ENCODE measurements at places on chromosomes 11 and 22.

GRCh38 chr11:17887779-17888178 lies 125.1 kb downstream of the SERGEF start:
- DNase-seq: no peak

DNA sequence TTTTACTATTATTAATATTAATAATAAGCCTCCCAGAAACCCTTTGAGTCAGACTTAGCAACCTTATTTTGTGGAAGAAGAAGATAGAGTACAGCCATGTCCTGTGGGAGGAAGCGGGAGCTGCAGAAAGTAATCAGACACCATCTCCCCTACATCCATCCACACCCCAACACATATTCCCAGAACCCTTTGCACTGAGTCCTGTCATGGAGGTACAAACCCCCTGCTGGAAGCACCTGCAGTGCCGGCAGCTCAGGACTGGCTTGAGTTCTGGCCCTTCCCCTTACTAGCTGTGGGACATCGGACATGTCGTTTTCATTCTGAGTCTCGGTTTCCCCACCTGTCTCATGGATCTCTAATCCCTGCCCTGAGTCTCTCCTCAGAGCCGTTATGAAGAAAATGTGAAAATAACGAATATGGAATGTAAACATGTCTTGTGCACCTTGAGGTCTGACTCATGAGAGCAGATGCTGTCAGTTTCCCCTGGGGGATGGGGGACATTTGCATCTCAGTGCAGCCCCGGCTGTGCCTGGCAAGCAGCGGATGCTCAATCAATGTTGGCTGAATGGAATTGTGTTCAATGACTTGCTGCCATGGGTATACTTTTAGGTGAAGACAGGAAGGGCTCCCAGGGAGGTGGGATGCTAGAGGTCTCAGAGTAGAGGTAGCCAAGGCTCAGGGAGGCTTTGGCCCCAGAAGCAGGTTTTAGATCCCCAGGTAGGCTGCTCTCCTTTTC lies 45.4 kb downstream of the TP53I11 start:
- DNase-seq: no peak

DNA sequence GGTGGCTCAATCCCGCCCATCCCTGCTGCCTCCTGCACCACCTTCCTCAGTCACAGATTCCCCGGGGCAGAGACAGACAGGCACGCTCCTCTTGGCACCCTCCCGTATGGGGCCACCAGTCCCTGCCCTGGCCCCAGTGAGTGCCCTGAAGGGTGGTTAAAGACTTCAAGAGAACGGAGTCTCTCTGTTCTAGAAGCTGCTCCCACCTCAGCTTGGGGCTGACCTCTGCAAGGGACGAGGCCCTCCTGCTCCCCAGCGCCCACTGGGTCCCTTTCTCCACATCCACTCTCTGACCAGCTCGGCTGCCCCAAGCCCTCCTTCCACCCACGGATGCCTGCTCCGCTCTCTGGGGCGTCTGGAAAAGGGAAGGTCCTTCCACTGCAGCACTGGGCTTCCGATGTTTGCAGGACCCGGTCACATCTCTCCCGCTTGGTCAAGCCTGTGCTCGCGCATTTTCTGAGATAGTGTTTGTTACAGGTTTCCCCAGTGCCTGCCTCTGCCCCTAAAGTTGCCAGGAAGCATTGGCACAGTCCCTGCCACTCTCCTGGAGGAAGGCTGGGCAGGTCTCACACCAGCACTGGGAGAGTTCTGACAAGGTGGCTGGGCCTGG lies 1487.9 kb downstream of the TBC1D22A start:
- DNase-seq: no peak

GRCh38 chr11:68979931-68980775 lies 633 bp downstream of the MRGPRD start:
- no peak for DNase-seq

DNA sequence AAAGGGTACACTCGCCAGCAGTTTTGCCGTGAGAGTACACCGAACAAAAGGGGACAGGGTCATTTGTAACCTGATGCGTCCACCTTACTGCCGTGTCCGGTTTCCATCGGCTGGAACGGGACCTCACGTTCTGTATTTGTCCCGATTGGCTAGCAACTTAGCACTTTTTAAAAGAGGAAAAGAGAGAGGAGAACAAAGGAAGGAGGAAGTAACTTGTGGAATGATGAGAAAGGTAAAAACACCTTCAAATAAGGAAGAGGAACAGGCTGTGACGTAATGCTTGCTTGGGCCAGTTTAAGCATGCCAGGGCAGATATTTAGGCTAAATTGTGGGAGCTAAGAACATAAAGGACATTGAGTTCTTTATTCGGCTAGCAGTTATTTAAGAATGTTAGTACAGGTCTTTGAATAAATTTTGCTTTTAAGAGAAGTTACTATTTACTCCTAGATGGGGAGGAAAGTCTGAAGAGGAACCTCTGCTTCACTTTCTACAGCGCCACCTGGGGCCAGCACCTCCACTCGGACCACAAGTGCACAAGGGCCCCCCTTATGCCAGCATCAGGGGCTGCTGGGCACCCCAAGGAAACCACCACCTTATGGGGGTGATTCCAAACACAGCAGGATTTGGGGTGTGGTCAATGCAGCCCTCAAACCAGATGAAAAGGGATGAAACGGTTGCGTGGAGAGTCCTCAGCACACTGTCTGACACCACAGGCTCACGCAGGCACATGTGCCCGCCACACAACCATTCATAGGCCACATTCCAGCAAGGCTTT lies 5.8 kb downstream of the ARSA start:
- peak; percentile 35 for DNase-seq

DNA sequence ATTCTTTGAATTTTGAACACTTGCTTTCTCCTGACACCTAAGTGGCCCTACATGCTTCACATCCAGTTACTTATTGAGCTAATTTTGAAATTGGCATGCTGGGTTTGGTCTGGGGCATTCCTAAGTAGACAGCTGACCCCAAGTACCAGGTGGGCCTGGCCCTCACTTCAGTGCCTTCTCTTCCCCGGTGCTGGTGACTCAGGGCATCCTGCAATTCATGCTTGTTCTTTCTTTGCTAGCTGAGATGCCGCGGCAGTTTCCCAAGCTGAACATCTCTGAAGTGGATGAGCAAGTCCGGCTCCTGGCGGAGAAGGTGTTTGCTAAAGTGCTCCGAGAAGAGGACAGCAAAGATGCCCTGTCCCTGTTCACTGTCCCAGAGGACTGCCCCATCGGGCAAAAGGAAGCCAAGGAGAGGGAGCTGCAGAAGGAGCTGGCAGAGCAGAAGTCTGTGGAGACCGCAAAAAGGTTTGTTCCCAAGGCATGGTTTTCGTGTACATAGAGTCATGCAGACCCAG lies 6.3 kb downstream of the AMPD3 start:
- no peak for DNase-seq

DNA sequence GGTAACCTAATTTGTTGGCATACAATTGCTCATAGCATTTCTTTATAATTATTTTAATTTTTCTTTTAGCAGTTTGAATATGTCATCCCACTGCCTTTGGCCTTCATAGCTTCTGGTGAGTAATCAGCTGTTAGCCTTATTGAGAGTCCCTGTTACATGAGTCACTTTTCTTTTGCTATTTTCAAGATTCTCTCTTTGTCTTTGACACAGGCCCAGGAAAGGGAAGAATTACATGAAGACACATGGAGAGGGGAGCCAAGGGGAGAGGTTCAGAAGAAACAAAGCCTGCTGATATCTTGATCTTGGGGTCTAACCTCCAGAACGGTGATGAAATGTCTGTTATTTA lies 418.2 kb downstream of the METTL15 start:
- no peak for DNase-seq

DNA sequence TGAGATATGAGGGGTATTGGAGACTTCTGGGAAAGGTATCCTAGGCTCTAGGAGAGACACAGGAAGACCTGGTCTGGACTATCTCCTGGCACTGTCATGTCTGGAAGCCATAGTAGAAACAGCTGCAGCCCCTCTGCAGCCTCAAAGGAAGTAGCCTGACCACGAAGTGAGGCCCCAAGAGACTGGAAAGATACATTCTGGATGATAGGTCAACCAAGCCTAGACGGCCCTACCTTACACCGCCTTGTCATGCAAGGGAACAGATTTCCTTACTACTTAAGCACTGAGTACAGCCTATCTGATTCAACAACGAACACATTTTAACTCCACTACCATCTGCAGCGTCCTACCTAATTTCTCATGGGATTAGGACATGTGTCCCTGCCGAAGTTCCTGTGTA lies 31.1 kb downstream of the UQCR10 start:
- no peak for DNase-seq

GRCh38 chr22:24504956-24505736 lies 10.0 kb downstream of the UPB1 start:
- DNase-seq: no peak

DNA sequence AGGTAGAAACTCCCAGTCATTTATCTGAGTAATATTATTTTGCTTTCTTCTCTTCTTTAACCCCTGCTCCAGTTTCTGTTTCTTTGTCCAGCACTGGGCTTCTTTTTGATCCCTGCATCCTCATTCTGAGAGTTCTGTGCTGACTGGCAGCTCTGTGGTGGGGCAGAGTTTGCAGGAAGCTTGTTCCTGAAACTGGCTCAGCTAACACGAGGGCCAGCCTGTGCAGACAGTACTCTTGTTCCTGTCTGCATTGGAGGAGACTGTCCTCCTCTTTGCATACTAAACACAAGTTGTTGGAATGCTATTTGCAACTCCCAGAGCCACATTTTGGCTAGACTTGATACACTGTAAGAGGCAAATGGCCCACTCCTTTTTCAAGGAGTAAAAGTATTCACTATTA lies 93.1 kb upstream of the HORMAD2 start:
- no peak for DNase-seq

GRCh38 chr11:128196235-128196634 lies 391.1 kb downstream of the ETS1 start:
- no peak for DNase-seq

GRCh38 chr11:1437500-1437899 lies 47.8 kb downstream of the BRSK2 start:
- DNase-seq: no peak

DNA sequence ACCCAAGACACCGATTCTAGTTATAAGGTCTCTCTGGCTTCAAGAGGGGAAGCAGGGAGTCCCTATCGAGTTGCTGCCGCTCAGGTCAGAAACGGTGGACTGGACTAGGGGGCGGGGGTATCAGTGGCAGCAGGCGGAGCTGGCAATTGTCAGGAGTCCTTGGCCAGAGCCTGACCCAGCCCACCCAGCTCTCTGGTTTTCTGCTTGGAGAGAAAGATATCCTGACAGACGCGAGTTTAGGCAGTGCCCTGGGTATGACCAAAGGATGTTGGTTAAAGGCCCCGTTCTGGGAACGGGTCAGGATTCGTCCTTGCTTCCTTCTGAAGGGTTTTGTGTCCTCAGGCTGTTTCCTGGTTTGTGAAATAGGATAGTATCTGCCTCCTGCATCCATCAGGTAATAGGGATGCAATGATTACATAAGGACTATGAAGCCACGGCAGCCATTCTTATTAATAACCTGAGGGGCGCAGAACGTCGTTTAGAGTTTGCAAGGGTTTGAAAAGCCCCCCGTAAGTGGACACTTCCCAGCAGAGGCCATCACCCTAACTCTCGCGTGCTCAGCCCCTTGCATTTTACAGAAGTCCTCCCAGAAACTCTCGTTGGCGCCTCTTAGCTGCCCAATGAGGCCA lies 700 bp upstream of the DEPDC5 start:
- no peak for DNase-seq

DNA sequence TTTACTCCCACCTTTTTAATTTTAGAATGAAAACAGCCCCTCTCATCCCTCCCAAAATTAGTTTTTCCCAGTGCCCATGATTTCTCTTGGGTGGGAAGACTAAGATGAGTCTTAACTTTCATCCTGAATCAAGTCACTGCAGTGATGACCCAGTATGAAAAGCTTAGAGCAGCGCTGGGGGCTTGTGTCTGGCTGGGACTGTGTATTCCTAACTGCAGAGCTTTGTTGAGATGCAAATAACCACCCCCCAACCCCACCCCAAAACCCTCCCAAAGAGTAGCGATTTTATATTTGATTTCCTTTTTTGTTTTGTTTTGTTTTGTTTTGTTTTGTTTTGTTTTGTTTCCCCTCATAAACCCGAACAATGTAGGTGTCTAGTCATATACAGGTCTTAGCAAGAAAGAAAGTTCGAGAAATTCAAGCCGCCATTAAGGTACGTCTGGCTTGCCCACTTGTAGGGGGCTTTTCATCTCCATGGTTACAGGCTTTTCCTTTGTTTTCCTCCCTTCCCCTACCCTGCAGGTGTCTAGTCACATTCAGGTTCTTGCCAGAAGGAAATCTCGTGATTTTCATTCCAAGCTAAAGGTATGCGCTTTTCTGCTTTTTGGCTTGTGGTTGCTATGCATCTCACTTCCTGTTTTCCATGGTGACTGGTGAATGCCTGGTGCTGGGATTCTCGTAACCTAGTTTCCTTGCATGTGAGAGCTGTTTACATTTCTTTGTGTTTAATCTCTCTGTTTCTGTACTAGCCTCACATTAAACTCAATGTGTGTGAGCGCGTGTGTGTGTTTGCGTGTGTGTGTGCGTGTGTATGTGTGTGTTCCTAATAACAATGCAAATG lies 144.6 kb upstream of the RASSF10 start:
- no peak for DNase-seq

GRCh38 chr11:34214961-34215805 lies 109.8 kb downstream of the NAT10 start:
- DNase-seq: no peak

GRCh38 chr11:32310214-32310601 lies 125.1 kb downstream of the WT1 start:
- no peak for DNase-seq

Measured in AML-193 (cell line).